HT-29 (cell line): ENCODE measurements at places on chromosomes 1 and 21.

- DNase-seq: no peak
Observed at GRCh38 chr1:1996207-1996651, 7.4 kb downstream of the CFAP74 start.

DNA sequence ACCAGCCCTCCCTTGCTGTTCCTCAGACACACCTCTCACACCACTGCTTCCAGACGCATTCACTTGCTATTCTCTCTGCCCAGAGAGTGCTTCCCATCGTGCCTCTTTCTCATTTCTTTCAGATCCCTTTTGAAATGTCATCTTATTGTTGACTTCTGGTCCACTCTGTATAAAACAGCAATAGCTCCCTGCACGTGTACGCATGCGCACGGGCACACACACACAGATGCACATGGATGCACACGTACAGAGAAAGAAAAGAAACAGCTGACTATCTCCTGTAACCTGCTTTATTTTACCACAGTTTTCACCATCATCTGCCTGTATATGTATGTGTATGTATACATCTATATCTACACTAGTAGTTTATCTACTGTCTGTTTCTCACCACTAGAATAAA lies 285.9 kb upstream of the NR5A2 start:
- no peak for DNase-seq

- no peak for DNase-seq
Observed at GRCh38 chr1:12580054-12580887, 37.7 kb downstream of the DHRS3 start.

GRCh38 chr21:38839328-38840286 lies 33.9 kb downstream of the ETS2 start:
- DNase-seq: peak; percentile 53

DNA sequence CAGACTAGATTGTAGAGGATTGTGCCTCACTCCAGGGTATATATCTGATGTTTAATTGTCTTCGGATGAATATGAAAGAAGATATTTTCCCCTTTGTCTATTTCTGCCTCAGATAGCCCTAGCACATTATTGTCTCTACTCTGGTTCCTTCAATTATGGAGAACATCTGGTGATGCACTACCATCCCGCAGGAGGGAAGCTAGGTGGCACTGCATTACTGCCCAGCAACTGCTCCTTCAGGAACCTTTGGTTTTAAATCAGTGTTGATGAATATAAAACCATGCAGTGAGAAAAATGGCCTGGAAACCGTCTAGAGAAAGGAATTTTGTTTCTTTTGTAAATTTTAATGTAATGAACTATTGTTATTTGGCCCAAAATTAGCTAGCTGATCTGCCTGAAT lies 68.5 kb downstream of the GPR88 start:
- peak; percentile 77 for DNase-seq

DNA sequence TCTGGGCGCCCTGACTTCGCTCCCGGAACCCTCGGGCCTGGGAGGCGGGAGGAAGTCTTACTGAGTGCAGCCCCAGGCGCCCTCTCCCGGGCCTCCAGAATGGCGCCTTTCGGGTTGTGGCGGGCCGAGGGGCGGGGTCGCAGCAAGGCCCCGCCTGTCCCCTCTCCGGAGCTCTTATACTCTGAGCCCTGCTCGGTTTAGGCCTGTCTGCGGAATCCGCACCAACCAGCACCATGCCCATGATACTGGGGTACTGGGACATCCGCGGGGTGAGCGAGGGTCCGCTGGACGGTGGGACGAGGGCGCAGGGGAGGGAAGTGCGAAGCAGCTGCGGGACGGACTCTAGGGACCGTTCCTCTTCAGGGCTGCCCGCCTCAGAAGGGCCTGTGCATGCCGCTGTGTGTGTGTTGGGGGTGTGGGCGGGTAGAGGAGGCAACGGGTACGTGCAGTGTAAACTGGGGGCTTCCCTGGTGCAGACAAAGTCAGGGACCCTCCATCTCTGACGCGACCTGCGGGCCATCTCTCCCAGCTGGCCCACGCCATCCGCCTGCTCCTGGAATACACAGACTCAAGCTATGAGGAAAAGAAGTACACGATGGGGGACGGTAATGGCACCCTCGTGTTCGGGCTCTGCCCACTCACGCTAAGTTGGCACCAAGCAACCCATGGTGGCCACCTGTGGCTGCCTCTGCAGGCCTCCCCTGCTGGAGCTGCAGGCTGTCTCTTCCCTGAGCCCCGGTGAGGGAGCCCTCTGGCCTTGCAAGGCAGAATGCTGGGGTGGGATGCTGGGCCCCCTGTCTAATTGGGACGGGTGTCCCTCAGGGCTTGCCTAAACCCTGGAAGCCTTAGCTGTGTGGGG lies at the start of gene GSTM1:
Gene GSTM1 (plus strand): TSS at position 177 of the 859 bp plus-strand sequence. CDS start 57 bp downstream, at position 234.
- DNase-seq: no peak

GRCh38 chr1:236302941-236303340 lies 21.2 kb upstream of the ERO1B start:
- DNase-seq: no peak

GRCh38 chr1:14757286-14757625 lies 158.8 kb downstream of the KAZN start:
- no peak for DNase-seq

DNA sequence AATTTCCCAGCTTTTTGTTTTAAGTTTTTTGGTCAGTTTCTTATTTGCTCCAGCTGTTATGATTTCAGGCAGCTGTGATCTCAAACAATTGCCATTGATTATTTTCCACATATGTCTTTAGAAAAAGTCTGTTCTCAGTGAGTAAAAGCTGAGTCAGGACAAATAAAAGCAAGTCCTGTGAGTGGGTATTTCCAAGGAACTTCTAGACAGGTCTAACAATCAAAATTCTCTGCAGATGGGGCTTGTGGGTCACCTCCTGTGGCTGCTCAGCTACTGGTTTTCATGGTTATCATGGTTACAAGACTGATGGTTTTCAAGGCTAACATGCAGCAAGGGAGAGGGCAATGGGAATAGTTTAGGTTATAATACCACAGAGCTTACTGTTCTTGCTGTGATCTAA lies 585.7 kb downstream of the LMO4 start:
- no peak for DNase-seq

DNA sequence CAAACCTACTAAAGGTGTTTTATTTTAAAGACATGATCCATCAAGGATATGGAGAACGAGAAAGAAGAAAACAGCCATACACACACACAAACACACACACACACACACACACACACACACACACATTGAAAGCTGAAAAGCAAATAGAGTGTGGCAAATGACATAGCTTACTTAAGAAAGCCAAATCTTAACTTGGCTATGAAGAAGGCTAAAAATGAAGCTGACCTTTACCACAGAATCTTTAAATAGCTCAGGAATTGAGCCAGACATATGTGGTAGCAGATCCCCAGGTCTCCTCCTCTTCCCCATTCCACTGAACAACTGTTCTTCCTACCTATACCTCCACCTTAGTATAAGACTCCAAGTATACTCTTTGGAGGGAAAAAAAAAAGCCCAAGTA lies 185.6 kb downstream of the CLEC20A start:
- no peak for DNase-seq

DNA sequence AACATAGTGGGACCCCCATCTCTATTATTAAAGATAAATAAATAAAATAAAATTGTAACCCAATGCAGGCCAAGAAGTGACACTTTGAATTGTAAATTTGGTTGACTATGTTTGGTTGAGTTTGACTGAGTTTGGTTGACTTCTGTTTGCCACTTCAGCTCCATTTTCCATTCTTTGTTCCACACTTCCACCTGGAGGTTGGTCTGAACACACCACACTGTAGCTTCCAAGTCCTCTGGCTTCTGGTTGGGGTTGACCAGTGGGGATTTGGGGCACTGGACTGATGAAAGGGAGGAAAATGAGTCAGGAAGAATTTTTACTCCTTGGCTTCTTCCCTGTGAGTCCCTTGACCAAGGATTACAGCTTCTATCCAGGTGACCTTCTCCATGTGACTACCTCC lies 40.6 kb upstream of the DIPK1A start:
- DNase-seq: no peak
